ENCODE measurements at places on chromosomes 6 and 20. TPM values are rescaled to one million over a fixed set of nuclear protein-coding genes. Genes with fewer than 3 reads are reported as not detected.

GRCh38 chr6:44303842-44304241, 9.3 kb downstream of the AARS2 start:
- no peak for DNase-seq

GRCh38 chr20:57166568-57167291, 99.7 kb downstream of the BMP7 start:
- DNase-seq, result no peak

DNA sequence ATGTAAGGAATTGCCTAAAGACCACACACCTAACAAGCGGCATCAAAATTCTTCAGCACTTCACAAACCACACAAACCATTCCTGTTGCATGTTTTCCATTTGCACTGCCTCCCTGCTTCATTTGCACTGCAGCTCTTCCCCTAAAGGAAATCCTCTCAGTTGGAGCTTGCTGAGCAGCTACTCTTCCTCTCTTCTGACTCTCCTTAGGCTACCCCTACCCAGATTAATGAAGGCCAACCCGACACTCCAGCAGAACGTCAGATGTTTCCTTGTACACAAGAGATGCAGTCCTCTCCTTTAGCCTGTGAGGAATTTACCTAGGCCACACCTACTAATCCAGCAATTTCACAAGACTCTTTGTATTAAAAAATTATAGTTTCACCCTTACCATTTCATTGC, 8.1 kb downstream of the BEND6 start:
- DNase-seq, result no peak

- no peak for DNase-seq
Measured at GRCh38 chr6:157570104-157570503, 189.1 kb downstream of the ZDHHC14 start.

- DNase-seq, result no peak
Measured at GRCh38 chr6:136795996-136796395, 3.7 kb upstream of the MAP3K5 start.

DNA sequence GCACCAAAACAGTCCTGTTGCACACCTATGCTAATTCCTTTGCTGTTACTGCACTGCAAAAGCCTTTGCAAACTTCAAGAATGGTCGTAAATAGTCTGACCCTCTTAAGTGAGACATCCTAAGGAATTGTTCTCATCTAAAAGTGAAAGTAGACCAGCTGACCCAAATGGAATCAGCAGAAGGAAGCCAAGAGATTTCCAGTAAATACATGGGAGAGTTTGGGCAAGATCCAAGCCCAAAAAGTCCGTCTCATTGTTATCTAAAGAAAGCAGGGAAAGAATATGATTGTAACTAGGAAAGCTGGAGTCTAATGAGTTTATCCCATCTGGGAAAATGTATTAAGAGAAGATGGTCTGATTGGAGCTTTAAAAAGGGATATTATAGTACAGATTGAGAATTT, 43.0 kb upstream of the HIVEP1 start:
- DNase-seq, result no peak

DNA sequence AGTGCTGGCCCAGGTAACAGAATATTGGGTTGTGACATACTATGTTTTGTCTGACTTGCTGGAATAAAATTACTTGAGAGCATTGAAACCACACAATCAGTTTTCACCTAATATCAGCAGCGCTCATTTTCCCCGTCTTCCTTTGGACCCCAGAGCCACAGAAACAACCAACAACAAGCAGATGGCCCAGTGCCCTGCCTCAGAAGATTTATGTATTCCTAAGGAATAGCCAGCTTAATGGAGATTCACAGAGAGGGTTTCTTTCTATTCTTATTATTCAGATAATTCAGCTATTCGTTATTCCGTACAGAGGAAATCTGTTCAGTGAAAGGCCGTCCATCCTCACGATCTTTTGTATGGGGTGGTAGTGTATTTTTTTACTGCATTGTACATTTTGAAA, 154.8 kb downstream of the TMEM242 start:
- DNase-seq, result no peak

- DNase-seq, result no peak
Measured at GRCh38 chr20:62741701-62742491, 33.3 kb downstream of the NTSR1 start.

- DNase-seq, result no peak
Measured at GRCh38 chr6:130070326-130070725, 51.9 kb downstream of the L3MBTL3 start.

DNA sequence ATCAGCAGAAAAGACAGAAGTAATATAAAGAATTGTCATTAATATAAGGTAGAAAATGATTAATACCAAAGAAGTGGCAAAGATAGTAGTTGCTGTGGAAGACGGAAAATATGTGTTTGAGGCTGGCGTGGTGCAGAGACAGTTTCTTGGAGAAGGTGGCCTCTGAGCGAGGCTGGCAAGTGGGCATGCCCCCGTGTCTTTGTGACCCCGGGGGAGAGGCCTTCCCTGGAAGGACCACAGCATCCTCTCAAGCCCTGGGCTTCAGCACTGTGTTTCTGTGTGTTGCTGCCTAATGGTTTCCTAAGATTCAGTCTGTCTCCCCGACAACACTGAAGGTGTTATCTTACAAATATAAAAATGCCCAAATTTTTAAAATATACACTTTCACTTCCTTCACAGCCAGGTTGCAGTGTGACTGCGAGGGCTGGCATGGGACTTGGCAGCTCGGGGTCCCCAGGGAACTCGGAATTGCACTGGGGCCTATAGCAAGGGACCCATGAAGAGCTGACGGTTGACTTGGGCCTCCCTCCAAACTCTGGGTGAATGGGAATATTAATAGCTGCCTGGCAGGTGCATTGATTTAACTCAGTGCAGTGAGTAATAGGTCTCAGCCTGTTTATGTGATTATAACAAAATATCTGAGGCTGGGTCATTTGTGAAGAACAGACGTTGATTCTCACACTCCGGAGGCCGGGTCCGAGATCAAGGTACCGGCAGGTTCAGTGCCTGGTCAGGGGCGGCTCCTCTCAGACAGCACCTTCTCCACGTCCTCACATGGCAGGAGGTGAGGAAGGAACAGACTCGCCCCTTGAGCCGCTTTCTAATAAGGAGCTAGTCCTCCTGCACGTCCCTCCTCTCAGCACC, 47.4 kb upstream of the AFDN start:
- DNase-seq, result no peak

- DNase-seq, result no peak
Measured at GRCh38 chr20:50601511-50602431, 89.6 kb downstream of the RIPOR3 start.

- DNase-seq, result peak; percentile 26
Measured at GRCh38 chr6:151494235-151494935, 568 bp downstream of the CCDC170 start.

GRCh38 chr20:40087496-40087895, 601.5 kb downstream of the MAFB start:
- DNase-seq, result no peak

Gene DOK5
- 0.54 TPM for total RNA-seq

Gene PI3
- total RNA-seq, result not detected

Gene TBX18
- total RNA-seq, result under 0.01 TPM

Gene SIRPD
- 0.27 TPM for total RNA-seq

Gene PPP1R14C
- under 0.01 TPM for total RNA-seq

Gene MYH7B
- 0.54 TPM for total RNA-seq
